ENCODE measurements at places on chromosomes 2 and 18. TPM values are rescaled to one million over a fixed set of nuclear protein-coding genes. Genes with fewer than 3 reads are reported as not detected.

DNA sequence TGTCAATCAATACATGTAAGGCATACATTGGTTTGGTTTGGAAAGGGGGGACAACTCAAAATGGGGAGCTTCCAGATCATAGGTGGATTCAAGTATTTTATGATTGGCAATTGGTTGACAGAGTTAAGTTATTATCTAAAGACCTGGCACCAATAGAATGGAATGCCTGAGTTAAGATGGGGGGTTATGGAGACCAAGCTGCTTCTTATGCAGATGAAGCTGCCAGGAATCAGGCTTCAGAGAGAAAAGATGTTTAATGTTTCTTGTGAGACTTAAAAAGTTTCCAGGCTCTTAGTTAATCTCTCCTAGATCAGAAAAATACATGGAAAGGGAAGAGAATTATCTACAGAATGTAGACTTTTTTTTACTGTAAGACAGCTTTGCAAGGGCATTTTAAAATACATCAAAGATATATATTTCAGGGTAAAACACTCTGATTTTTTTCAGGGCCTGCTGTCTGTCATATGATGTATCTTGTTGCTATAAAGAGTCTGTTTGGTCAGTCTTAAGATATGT, 1343.2 kb upstream of the LRRTM1 start:
- no peak for ATAC-seq

Gene HES6
- 4.8 TPM for total RNA-seq

Gene CDH2
- 0.04 TPM for total RNA-seq

Gene FBXO48
- total RNA-seq, result 2.0 TPM

Gene CCDC150
- total RNA-seq, result 21.5 TPM

- no peak for ATAC-seq
These were observed 134.1 kb upstream of the MC4R start for GRCh38 chr18:60506682-60507081.

DNA sequence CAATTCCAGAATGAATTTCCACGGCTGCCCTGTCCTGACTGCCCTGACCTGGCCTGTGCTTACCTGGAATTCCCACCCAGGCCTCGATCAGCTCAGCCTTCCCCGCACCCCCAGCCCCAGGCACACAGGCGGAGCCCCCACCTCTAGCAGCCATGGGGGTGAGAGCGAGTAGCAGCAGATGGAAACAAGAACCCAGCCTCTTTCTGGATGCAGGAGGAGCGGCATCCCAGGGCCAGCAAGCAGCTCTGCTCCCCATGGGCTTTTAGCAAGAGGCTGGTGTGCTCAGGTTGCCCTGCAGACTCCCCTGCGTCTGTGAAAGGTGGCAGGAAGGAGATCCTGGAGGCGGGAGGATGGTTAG, 101.8 kb downstream of the TPO start:
- ATAC-seq, result no peak

Gene IGFBP5
- not detected for total RNA-seq

- ATAC-seq, result no peak
These were observed 43.2 kb downstream of the LDLRAD4 start for GRCh38 chr18:13261661-13262357.

GRCh38 chr2:214376618-214377285, 34.1 kb upstream of the VWC2L start:
- no peak for ATAC-seq

Gene CABYR
- 5.2 TPM for total RNA-seq

DNA sequence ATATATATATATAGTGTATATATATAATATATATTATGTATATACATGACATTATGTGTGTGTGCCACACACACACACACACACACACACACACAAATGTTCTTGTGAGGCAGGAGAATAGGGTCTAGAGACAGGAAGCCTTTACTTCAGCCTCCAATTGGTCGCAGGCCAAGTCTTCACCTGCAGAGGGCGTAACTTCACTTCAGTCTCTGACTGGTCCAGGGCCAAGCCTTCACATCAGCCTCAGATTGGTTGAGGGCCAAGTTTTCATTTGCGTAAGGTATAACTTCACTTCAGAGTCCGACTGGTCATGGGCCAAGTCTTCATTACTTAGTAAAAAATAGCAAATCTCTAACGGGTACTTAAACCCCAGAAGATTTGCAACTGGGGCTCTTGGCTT, 13.2 kb upstream of the SS18 start:
- ATAC-seq, result peak; percentile 52

Gene SLC4A5
- 4.4 TPM for total RNA-seq

DNA sequence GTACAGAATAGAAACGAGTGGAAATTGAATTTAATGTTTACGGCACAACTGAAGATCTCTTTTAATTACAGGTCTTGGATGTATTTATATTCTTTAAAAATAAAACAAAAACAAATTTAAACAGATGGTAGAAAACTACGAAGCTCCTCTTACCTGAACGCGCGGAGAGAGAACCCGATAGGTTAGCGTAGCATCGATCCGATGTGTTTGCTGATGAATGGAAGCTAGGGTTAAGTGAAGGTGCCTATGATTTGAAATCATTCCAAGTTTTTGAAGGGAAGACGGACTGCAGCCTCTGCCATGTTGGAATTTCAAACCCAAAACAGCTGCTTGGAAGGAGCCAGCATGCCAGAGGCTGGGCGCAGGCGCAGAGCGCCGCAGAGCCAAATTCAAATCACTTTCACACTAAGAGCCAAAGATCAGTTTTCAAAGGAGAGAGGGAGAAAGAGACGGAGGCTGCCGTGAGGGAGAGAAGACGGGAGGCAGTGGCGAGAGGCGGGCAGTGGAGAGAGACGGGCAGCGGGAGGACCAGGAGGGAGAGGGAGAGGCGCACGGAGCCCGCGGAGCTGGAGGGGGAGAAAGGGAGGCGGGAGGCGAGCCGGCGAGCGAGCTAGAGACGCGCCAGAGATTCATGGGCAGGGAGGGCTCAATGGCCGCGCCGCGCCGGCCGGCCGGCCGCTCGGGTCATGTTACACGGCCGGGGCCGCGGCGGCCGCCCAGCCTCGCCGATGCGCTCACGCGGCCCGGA, at the start of gene FIGN:
TSS of gene FIGN (minus strand) at position 324 of the 748 bp plus-strand sequence. CDS start 1,081 bp downstream, outside the sequence.
- ATAC-seq, result no peak

Gene PRKAG3
- total RNA-seq, result not detected

DNA sequence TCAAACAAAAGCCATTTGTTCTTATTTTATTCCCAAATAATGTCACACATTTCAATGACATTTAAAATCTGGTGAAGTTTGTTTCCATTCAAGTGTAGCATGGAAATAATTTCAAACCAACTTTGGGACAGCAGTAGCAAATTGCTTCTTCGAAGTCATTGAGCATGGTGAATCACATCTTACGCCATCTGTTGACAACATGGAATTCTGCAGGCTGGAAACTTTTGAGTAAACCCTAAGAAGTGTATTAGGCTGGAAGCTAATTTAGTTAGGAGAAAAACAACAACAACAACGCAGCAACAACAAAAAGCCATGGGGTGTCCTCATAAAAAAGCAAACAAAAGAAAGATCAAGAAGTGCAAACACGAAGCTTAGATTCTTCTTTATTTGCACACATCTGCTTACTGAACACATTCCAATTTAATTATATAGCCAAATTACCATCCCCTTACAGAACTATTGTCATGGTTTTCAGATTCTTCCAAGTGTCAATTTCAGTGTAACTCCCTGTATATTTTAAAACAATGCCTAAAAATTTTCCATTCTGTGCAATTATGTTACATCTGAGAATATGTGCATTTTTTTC, 659.0 kb upstream of the CDH7 start:
- no peak for ATAC-seq

Gene TSN
- 33.7 TPM for total RNA-seq

DNA sequence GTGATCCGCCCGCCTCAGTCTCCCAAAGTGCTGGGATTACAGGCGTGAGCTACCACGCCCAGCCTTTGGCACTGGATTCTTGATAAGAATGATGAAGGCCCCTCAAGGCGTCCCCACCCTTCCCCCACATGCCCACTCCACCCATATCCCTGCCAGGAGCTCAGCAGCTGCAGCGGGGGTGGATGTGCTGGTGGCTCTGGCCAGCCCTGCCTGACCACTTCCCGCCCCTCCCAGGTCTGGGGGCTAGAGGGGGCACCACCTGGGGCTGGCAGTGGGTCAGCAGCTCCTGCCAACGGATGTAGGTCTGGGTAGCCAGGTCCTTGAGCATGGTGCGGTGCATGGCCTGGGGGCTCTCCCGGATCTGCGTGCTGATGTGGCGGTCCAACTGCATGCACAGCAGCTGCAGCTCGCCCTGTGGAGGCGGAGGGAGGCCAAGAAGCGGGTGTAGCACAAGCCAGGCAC, 7.8 kb upstream of the SEMA4C start:
- no peak for ATAC-seq

GRCh38 chr18:10032331-10033015, 118.7 kb downstream of the VAPA start:
- no peak for ATAC-seq

- no peak for ATAC-seq
These were observed 167.1 kb downstream of the SLC8A1 start for GRCh38 chr2:40284797-40285196.

Gene CNRIP1
- not detected for total RNA-seq

Gene EFHD1
- total RNA-seq, result 1.1 TPM

GRCh38 chr2:19987936-19988335, 2.0 kb downstream of the WDR35 start:
- ATAC-seq, result no peak

Gene PSMA8
- not detected for total RNA-seq

Gene HRH4
- 2.2 TPM for total RNA-seq

DNA sequence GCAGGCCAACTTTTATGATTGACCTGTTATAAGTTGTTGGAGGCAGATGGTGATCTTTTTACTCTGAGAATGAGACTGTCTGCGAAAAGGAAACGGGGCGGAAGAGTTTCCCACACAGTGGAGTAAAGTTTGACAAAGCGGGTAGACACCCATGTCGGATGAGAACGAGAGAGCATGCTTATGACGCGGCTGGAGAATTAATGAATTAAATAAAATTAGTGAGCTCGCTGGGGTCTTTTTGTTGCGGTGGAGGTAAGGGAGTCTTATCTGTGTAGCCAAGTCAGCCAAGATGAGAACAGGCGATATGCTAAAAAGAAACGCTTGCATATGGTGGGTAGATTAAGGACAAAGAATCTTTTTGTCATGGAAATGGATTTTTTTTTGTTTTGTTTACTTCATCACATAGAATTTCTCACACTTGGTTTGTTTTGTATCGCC, 1.8 kb downstream of the SALL3 start:
- ATAC-seq, result no peak

DNA sequence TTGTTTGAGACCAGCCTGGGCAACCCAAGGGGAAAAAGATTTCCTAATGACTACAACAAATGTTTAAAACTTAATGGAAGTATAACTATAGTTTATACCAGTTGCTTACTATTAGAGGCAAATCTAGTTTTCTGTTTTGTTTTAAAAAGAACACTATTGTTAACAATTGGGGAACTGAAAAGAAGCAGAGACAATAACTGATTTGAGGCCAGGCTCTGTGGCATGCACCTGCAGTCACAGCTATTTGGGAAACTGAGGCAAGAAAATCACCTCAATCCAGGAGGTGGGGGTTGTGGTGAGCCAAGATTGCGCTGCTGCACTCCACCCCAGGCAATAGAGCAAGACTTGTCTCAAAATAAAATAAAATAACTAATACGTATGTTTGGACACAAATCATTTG, 28.2 kb upstream of the USP34 start:
- ATAC-seq, result no peak

DNA sequence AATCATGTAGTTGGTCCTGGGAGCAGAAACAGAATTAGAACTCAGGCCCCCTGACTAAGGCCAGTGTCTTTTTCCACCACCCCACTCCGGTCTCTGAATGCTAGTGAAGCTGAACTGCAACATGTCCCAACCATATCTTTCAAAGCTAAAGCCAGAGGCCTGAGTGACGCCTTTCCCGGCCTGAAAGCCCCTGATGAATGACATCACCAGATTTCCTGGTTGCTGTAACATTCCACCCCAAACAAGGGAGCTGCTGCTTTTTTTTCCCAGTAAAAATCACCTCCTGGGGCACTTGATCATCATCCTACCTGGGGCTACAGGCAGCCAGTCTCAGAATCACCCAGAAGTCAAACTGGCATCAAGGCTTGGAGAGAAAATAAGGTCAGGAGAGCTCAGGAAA, 162.7 kb downstream of the ARL4C start:
- ATAC-seq, result no peak

DNA sequence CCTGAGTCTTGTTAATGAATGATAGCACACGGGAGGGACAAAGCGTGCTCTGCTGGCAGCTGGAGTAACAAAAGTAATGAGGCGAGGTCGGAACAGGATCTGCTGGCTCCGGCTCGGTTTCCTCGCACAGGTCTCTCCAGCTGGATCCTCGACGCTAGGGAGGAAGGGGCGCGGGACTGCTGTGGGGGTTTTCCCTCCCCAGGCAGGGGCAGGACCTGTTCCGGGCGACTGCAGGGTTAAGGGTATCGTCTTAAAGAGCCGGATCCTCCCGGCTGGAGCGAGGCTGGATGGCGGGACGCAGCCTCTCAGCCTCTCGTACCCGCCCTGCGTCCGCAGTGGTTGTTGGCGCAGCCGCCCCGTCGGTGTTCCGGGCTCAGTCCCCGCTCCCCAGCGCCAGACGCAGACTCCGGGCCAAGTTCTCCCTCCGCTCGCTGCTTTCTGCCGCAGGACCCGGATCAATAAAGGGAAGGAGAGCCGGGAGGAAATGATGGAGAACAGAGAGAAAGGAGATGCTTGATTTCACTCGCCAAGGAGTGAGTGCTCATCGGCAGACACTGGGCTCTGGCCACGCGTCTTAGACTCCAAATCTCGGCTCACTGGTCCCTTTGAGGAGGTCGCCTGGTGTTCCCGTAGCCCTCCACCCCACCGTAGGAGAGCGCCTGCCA, 1.1 kb upstream of the LIPG start:
- ATAC-seq, result peak; percentile 5

GRCh38 chr2:44829771-44830170, 111.7 kb upstream of the SIX3 start:
- ATAC-seq, result no peak

DNA sequence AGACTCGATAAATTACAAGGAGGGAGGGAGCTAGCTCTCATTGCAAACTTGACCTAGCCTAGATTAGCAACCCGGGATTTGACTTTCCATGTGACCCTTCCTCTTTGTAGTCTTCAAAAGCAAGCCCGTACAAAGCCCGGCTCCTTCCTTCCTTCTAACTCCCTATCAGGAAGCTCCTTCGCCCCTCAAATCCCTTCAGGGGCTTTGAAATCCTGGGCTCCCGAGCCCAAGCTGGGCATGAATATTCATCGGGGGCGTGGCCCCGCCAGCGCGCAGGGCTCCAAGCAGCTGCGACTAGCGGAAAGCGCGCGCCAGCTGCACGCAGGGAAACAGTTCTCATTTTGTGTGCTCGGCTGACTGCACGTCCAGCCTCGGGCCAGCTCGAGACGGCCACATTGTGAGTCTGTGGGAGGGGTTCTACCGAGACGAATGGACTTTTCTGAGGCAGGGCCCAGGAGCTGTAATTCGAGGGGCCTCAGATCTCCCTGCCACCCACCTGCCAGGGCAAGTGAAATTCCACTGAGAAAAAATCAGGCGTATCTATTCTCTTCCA, 84.0 kb upstream of the PELI1 start:
- peak; percentile 89 for ATAC-seq

Measured in activated T-helper 17 cell treated with anti-CD3 and anti-CD28 coated beads, Interleukin-2, amount 50 U/mL, for 72 hours (primary cell).